ENCODE measurements at places on chromosomes 3 and 15.

GRCh38 chr3:103002425-103003176 lies 567.8 kb downstream of the ZPLD1 start:
- DNase-seq = no peak

GRCh38 chr3:45462522-45463265 lies 74.3 kb downstream of the LARS2 start:
- DNase-seq = no peak

GRCh38 chr15:98505611-98506031 lies 142.7 kb upstream of the IGF1R start:
- DNase-seq = no peak

GRCh38 chr15:78950343-78950742 lies 5.5 kb upstream of the CTSH start:
- DNase-seq = no peak

GRCh38 chr3:172065527-172065926 lies 26.1 kb downstream of the FNDC3B start:
- DNase-seq = no peak

GRCh38 chr3:118863731-118864322 lies 170.8 kb downstream of the IGSF11 start:
- no peak for DNase-seq

DNA sequence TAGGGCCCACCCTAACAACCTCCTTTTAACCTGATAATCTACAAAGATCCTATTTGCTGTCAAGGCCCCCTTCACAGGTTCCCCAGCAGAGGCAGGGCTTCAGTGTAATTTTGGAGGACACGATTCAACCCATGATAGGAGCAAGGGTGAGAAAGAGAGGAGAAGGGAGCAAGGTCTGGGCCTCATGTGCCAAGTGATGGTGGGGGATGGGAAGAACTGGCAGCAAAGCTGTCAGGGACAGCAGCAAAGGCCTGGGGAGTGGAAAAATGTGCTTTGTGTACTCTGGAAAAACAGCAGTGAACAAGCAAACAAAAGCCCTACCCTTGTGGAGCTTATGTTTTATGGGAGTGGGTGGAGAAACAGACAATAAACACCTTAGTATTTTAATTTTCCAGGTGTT lies 2.7 kb upstream of the GALNT15 start:
- DNase-seq = no peak

GRCh38 chr3:33461097-33461496 lies 20.9 kb upstream of the UBP1 start:
- DNase-seq = no peak

GRCh38 chr3:138608322-138609135 lies at the start of gene FAIM:
TSS of gene FAIM (plus strand) at chr3:138608771. CDS start at chr3:138619727, 10,956 bp downstream.
- DNase-seq = peak; percentile 55

DNA sequence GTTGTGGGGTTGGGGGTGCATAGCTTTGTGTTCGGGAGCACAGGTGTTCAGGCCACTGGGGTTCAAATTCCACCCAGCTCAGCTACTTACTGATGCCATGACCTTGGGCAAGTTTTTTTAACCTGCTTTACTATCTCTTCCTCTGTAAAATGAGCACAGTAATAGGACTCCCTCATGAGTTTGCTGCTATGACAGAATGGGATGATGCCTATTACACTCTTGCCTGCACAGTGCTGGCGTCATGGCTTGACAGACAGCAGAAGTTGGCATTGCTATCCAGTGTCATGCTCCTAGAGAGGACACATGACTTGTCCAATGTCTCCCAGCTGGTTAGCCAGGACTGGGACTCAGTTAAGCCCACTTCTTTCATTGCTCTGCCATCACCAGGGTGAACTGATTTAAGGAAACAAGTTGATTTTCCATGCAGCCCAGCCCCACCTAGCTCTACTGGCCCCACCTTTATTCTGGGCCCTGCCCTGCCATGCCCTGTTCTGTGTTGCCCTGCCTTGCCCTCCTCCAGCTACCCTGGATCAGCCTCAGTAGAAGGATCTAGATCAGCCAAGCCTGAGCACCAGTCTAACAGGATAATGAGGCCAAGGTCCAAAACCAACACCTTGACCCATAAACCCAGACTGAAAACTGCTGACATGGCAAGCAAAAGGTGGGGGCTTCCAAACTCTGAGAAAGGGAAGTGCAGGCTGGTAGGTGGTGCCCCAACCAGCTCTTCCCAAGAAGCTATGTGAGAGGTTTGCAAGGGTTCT lies 155.8 kb upstream of the ATP11B start:
- DNase-seq = no peak

GRCh38 chr3:11392014-11392859 lies 120.0 kb downstream of the ATG7 start:
- no peak for DNase-seq

DNA sequence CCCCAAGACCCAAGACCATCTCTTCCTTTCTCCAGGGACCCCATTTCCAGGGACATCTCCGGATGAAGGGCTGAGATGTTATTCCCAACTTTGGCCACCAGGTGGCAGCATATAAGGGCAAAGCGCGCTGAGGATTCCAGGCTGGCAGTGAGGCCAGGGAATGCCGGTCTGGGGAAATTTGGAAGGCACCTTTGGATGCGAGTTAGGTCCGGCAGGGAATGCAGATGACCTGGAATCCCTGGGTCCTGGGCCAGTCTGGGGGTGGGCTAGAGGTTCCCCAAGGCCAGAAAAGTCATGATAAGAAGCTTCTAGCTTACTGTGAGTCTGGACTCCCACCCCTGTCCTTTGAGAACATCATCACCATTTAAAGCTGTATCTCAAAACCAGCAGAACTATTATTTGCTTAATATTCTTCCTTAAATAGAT lies 1.6 kb upstream of the CHST13 start:
- peak; percentile 71 for DNase-seq

DNA sequence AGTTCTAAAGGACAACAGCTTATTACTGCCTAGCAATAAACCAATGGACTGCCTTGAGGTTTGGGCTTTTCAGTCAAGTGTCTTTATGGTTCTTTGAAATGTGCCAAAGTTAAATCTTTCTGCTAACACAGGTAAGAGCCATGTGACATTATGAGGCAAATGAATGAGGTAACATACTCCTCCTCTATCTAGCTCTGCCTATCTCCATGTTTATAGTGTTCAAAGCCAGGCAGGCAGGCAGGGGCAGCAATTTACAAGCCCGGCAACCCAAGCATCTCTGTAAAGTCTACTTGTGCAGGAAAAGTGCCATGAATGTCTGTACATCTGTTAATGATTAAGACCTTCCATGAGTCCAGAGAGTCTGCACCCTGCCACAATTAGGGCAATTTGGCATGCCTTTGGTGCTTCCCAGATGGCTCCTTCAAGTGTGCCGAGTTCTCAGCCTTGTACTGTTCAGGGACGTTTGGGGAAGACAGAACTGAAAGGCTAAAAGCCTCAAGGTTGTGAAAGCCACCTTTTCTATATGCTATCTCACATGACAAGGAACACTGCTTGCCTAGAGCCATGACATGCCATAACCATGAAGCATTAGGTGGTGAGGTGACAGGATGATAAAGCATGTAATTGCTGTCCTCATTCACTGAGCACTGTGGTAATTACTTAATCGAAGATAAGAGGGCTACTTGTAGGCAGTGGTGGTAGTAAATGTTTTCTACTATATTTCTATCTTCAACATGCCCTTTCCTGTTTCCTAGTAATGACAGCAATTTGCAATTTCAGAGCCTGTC lies 41.4 kb upstream of the EIF1B start:
- DNase-seq = no peak

DNA sequence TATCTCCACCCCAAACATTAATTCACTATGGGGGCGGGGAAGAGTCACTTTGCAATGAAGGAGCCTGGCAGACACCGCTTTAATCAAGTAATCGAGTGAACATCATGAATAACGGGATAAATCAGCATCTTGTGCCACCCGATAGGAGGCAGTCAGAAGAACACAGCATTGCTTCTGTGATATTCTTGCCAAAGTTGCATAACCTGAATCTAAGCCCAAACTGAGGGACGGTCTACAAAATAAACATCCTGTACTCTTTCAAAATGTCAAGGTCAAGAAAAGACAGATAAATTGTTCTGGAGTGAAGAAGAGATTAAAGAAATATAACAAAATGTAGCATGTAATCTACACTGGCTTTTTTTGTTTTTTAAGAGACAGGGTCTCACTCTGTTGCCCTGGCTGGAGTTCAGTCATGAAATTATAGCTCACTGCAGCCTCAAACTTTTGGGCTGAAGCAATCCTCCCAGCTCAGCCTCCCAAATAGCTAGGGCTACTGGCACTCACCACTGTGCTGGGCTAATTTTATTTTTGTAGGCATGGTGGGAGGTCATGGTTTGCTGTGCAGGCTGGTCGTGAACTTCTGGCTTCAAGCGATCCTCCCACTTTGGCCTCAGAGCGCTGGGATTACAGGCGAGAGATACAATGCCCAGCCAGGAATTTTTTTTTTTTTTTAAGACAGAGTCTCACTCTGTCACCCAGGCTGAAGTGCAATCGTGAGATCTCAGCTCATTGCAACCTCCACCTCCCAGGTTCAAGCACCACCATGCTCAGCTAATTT lies 20.1 kb upstream of the VWA5B2 start:
- no peak for DNase-seq

- DNase-seq = no peak
Measured at GRCh38 chr15:67396114-67396513, 124.8 kb upstream of the C15orf61 start.

GRCh38 chr15:33098094-33099058 lies 96.1 kb downstream of the FMN1 start:
- DNase-seq = no peak

DNA sequence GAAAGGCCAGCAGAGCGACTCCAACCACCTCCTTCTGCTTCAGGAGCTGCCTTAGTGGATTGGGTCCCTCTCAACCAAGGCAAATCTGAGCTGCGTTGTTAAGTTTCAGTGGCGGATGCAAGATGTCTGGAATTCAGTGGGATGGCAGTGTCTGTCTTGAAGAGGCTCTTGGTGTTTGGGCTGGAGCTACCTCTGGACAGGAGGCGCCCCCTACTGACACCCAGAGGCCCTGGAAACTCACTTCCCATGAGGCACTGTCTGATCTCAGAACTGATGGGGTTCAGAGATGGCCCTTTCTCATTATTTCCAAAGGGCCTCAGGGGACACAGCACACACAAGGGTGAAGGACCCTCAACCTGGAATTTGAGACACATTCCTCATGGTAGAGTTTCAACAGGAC lies 6.0 kb upstream of the SLC28A1 start:
- DNase-seq = no peak

- DNase-seq = no peak
Measured at GRCh38 chr3:197203714-197204146, 94.7 kb downstream of the DLG1 start.

DNA sequence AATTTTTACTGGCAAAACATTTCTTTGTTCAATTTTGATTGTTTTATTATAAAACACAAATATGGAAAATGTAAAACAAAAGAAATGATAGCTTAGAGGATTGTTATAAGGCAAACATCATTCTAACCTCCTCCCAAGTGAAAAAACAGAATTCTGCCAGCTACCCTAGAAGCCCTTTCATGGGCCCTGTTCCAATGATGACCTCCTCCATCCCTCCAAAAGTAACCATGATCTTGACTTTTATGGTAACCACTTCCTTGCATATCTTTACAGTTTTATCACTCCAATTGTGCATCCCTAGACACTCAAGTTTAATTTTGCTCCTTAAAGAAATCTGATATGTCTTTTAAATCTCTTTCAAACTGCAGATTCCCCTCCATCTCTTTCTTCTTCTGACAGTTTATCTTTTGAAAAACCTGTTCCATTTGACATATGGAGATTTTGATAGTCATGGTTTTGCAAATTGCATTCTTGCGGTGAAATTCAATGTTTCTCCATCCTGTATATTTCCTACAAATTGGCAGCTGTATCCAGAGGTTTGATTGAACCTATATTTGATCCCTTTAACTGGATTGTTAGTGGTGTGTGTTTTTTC lies 27.0 kb upstream of the TNFAIP8L3 start:
- no peak for DNase-seq

GRCh38 chr3:138861798-138862197 lies 27.1 kb upstream of the PIK3CB start:
- DNase-seq = no peak

GRCh38 chr3:50632450-50632849 lies 15.5 kb downstream of the MAPKAPK3 start:
- DNase-seq = no peak

- DNase-seq = no peak
Measured at GRCh38 chr3:189305412-189305811, 133.6 kb downstream of the TPRG1 start.

DNA sequence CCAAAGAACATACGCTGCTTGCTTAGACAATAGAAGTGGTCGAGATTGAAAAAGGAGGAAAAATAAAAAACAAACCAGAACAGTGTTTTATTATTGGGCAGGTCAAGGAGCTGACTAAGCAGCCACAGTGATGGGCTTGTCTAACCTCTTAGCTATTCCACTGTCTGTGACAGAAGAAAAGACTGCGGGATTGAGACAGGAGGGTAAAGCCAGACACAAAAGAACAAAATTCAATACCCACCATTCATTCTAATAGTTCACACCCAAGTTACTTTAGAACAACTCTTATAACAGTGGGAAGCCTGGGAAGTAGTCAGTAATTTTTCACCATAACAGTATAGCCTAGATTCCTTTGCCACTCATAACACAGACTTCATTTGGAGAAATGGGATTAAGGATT lies 435.4 kb downstream of the MFSD1 start:
- no peak for DNase-seq

GRCh38 chr15:74781431-74782258 lies at the start of gene CSK:
TSS of gene CSK (plus strand) at chr15:74782080. CDS start at chr15:74798298, 16,218 bp downstream.
- no peak for DNase-seq

DNA sequence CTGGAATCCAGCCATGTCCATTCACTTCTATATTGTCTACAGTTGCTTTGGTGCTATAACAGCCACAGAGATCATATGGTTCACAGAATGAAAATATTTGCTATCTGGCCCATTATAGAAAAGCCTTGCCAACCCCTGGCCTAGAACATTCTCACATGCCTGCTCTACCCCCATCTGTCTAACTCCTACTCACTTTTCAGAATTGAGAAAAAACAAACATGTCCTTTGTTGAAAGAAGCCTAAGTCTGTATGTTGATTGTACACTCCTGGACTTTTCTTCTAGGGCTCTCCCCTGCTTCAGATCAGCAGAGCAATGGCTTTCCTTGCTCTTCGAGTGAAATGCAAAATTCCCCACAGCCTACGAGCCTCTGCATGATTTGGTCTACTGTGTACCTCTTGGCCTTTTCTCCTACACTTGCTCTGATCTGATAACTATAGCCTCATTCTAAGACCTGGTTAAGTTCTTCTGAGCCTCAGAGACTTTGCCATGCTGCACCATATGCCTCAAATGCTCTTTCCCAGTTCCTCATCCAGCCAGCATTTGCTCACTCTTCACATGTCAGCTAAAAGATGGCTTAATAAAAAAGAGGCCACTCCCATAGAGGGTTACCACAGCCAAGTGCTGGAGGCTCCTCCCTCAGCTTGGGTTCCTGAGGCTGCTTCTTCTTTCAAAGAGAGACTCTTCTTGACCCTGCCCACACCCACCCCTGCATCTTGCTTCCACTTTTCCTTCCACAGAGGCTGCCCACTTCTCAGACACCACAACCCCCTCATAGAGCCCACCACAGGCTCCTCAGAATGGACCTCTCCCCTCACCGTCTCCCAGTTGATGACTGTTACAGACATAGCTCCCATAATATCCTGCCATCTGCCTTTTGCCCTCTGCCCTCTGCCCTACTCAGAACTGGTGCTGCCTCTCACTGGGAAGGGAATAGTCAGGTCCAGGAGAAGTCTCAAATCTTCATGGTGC lies 22.9 kb upstream of the DCLK3 start:
- no peak for DNase-seq
